ENCODE measurements at places on chromosomes 12 and 14. TPM values are rescaled to one million over a fixed set of nuclear protein-coding genes. Genes with fewer than 3 reads are reported as not detected.

Gene SMIM41
- 0.98 TPM for total RNA-seq

Gene POTEM
- total RNA-seq: not detected

Gene OVCH1
- 0.27 TPM for total RNA-seq

Gene SMCO2
- not detected for total RNA-seq

Gene EAPP
- 56.1 TPM for total RNA-seq

Gene RNASE4
- total RNA-seq: 4.8 TPM

Gene MYH6
- total RNA-seq: not detected

Gene KRT74
- total RNA-seq: not detected

Gene PCED1B
- 0.27 TPM for total RNA-seq

Gene TSHR
- not detected for total RNA-seq

Gene VTI1B
- total RNA-seq: 48.5 TPM

Gene SOAT2
- total RNA-seq: not detected

Gene NR1H4
- not detected for total RNA-seq

Gene HOXC5
- 1.8 TPM for total RNA-seq

Gene RNFT2
- total RNA-seq: 2.3 TPM

Gene EDDM3A
- total RNA-seq: not detected

- no peak for DNase-seq
Measured at GRCh38 chr12:19005257-19005801, 124.2 kb upstream of the PLEKHA5 start.

DNA sequence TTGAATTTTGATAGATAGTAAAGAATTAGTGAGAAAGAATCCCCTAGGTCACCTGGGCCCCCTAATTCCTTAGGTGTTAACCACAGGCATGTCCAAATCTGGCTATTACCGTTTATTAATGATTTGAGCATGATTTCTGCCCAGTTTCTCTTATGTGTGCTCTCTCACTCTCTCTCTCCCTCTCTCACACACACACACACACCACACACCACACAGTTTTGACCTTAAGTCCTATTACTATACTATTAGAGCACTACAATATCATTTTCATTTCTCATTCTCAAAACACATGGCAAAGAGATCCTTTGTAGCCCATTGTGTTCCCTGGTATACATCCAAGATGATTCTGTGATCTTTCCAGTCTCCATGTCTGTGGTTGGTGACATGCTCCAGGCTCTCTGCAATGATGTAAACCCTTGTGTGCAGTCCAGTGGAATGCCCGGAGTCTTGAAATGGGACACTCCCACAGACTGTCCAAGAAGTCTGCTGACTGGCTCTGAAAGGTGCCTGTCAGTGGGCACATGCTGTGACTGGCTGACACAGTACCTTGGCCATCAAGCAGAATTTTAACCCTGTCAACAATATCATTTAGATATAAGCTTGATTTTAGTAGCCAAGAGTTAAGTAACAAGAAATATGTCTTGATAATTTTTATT lies 96.2 kb downstream of the FIGNL2 start:
- DNase-seq: peak; percentile 92

DNA sequence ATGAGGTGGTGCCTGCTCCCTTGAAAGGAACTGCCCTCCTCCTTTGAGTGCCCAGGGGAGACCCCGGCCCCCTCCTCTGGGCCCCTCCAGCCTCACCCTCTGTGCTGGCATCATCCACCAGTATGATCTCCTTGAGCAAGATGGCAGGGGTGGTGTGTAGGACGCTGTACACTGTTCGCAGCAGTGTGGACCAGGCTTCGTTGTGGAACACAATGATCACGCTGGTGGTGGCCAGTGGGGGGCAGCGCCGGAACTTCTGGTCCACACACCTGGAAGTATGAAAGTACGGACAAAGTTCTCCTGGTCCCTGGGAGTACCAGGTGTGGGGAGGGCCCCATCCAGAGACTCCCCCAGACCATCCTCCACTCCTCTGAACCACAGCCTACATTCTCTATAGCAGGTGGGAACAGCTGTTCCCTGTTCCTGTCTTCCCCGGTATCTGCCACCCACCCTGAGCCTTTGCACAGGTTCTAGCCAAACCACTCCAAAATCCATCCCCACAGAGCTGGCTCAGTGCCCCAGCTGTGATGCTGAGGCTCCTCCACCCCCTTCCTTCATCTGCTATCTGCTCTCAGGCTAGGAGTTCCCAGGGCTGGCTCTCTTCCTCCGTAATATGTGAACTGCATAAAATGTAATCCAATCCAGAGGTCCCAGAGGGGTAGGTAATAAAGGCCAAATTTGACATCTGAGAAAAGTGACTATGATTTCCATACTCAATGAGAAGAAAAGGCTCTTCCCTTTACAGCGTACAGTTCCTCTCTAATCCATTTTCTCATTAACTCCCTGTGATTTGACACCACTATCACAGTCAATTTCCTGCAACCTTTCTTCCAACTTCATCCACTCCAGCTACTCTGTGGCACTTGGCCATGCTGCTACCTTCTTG lies 13.9 kb downstream of the GALNT6 start:
- peak; percentile 60 for DNase-seq

DNA sequence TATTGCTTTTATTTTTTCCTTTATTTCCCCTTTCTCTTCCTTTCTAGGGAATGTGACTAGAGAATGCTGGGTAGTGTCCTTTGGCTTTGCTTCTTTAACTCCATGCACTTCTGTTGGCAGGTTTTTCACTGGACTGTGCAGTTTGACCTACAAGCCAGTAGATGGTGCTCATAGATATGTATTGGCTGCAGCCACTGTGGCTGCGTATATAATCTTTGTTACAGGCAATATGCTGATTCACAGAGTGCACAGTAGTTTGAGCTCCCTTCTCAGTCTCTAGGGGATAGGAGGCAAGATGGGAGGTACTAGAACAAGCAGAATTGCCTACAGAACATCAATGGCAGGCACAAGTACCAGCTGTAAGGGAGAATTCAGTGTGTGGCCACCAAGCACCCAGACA lies 503.5 kb downstream of the LRFN5 start:
- peak; percentile 71 for DNase-seq

- no peak for DNase-seq
Measured at GRCh38 chr14:29836395-29836794, 91.3 kb downstream of the PRKD1 start.

- no peak for DNase-seq
Measured at GRCh38 chr14:66234411-66234810, 251.8 kb upstream of the CCDC196 start.

GRCh38 chr12:23816394-23816851 lies 133.0 kb downstream of the SOX5 start:
- DNase-seq: no peak

- DNase-seq: no peak
Measured at GRCh38 chr14:97539884-97540283, 742.7 kb downstream of the VRK1 start.

GRCh38 chr14:71610797-71611196 lies 321.4 kb upstream of the RGS6 start:
- DNase-seq: no peak

GRCh38 chr14:99571303-99571986 lies 32.6 kb downstream of the CCDC85C start:
- DNase-seq: no peak

GRCh38 chr12:18808221-18808620 lies 70.3 kb downstream of the CAPZA3 start:
- no peak for DNase-seq

- peak; percentile 81 for DNase-seq
Measured at GRCh38 chr12:28954333-28954732, 194.7 kb upstream of the FAR2 start.

DNA sequence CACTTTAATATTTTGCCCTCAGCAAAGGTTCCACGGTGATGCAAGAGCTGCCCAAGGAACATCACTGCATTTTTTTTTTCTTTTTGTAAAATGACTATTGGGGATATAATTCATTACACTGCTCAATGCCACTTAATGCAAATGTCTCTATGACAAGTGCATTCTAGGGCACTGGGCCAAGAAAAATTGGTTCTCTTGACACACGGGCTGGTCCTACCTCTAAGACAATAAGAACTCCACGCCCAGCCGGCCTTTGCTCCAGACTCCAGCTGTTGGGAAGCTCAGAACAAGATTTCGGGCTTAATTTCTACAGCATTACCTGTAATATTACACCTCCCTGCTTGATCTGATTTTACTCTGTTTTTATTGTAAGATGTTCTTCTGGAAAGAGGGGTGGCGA lies 48.8 kb upstream of the VRK1 start:
- no peak for DNase-seq

DNA sequence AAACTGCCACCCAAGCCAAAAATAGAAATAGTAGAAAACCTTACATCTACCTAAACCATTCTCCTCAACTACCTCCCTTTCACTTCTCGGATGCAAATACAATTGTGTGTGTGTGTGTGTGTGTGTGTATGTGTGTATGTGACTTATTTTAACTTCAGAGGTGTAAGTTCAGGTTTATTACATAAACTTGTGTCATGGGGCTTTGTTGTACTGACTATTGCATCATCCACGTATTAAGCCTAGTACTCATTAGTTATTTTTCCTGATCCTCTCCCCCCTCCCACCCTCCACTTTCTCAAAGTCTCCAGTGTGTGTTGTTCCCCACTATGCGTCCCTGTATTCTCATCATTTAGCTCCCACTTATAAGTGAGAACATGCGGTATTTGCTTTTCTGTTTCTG lies 592.5 kb upstream of the ATP2B1 start:
- no peak for DNase-seq

GRCh38 chr14:40053416-40053815 lies 621.2 kb upstream of the FBXO33 start:
- DNase-seq: no peak

DNA sequence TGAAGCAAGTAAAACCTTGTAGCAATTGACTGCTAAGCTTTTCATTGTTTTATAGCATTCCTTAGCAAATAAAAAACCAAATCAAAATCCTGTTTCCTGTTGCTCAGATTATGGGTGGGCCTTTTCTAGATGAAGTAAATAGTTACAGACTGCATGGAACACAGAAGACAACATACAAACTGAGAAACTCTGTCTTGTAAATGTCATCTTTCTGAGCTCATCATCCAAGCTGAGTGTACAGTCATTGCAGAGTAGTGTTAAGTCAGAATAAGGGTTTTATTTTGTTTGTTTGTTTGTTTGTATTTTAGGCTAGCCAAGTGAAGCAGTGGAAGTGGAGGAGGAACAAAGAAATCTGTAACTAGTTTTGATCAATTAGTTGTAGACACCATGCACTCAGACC lies 24.4 kb upstream of the BTG1 start:
- no peak for DNase-seq

- no peak for DNase-seq
Measured at GRCh38 chr12:3177778-3178425, 100.7 kb downstream of the TSPAN9 start.

GRCh38 chr12:49730568-49731101 lies 10.7 kb upstream of the TMBIM6 start:
- DNase-seq: peak; percentile 39

GRCh38 chr12:130922511-130922953 lies 31.2 kb upstream of the ADGRD1 start:
- DNase-seq: peak; percentile 80

DNA sequence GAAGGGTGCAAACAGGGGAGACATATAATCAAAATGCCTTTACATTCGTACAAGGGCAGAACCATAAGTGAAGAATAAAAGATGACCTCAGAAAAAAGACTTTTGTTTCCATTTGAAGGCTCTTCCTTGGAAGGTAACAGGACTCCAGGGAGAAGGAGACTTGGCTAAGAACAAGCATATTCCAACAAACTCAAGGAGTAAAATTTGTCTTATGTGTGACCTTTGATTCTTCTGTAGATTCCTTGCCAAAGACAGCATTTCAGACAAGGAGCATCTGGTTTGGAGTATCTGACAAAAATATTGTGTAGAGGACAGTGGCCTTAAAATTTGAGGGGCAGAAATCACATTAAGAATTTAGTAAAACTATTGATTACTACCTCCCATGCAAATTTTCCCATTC lies 991.9 kb downstream of the FLRT2 start:
- peak; percentile 9 for DNase-seq

- DNase-seq: no peak
Measured at GRCh38 chr12:117124421-117125271, 25.4 kb upstream of the TESC start.

DNA sequence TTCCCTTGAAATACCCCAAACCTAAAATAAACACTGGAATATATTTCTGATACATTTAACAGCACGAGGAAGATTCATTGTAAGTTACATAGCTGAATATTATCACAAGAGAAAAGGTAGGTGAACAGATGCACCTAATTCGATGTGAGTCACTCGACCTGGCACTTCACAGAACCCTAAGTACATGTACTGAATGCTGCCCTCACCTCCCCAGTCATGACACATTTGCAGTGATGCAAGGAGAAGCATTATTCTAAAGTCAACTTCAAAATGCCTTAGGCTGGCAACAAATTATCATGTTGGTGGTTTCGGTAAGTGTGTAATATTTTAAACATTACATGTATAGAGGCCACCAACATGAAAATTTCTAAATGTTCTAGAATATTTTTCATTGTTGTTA lies 35.2 kb upstream of the TMTC2 start:
- no peak for DNase-seq

DNA sequence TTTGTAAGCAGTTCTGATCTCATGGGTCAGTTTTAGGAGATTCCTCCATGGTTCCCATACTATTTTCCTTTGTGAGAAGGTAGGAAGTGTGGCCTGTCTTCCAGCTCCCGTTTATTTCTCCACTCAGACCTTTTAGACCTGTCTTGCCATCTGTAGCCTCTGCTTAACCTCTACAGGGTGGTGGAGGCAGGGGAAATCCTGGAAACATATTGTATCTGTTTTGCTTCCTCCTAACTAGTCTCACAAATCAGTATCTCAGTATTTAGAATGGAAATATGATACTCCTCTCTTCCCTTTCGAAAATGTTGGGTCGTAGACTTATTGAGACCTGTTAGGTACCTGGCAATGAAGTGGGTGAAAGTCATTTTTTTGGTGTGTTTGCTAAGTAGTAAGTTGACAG lies 399.4 kb upstream of the RGS6 start:
- no peak for DNase-seq

- DNase-seq: peak; percentile 45
Measured at GRCh38 chr12:12561371-12562015, 1.2 kb downstream of the DUSP16 start.

DNA sequence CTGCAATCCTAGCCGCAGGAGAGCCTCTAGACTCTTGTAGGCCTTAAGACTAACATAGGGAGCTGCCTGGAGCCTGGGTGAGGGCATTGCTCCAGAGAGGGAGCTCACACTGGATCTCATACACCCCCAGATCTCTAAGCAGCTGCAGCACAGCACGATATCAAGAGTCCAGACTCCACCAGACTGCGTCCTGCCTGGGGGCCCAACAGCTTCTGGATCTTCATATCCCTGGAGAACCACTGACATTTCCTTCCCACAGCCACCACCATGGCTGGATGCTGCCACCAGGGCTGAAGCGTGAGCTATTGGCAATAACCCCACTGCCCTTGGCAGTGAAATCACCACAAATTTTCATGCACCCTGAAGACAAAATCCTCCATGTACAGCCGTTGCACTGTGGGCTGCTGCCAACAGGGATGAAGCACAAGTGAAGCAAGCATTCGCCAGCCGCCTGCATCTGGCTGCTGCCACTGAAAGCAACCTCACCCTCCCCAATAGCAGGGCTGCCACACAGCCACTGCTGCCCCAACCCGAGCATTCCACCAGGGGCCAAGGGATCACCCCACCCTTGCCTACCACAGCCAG lies 28.2 kb downstream of the CACNA2D4 start:
- DNase-seq: no peak

GRCh38 chr12:4438834-4439596 lies 6.6 kb downstream of the FGF6 start:
- no peak for DNase-seq

- DNase-seq: no peak
Measured at GRCh38 chr12:69689638-69690037, 9.5 kb downstream of the BEST3 start.

- DNase-seq: no peak
Measured at GRCh38 chr12:122982477-122982815, 2.0 kb downstream of the ARL6IP4 start.
